Posterior vena cava (tissue), 2 donors: ENCODE measurements at places on chromosomes 1 and 21. TPM values are rescaled to one million over a fixed set of nuclear protein-coding genes. Genes with fewer than 3 reads are reported as not detected.

The ELOVL1 gene
- 64.6 TPM for total RNA-seq

The UQCRHL gene
- 0.88 TPM for total RNA-seq

The ALX3 gene
- not detected for total RNA-seq

The ADCY10 gene
- total RNA-seq, result 0.38 TPM

The IFI6 gene
- 104 TPM for total RNA-seq

The EDARADD gene
- 0.24 TPM for total RNA-seq

The LCE6A gene
- not detected for total RNA-seq

The IFI44 gene
- total RNA-seq, result 51.4 TPM

The OR2G6 gene
- not detected for total RNA-seq

The PRXL2B gene
- total RNA-seq, result 11.4 TPM

The FCRL4 gene
- not detected for total RNA-seq

The C1orf52 gene
- 17.5 TPM for total RNA-seq

The OR2L8 gene
- not detected for total RNA-seq

The DONSON gene
- total RNA-seq, result 5.1 TPM

The ST6GALNAC5 gene
- total RNA-seq, result 21.8 TPM

The AMY1B gene
- not detected for total RNA-seq

The NBL1 gene
- total RNA-seq, result 186 TPM

The BMP8B gene
- 0.24 TPM for total RNA-seq

The LYSMD1 gene
- total RNA-seq, result 6.6 TPM

The TRIM17 gene
- total RNA-seq, result 0.38 TPM

The ARTN gene
- total RNA-seq, result 4.2 TPM

The BCL10 gene
- 17.0 TPM for total RNA-seq

The G0S2 gene
- total RNA-seq, result 12.5 TPM

The SYNC gene
- 57.5 TPM for total RNA-seq

The CHI3L2 gene
- total RNA-seq, result 23.4 TPM

The NR5A2 gene
- 3.1 TPM for total RNA-seq

The C4BPA gene
- total RNA-seq, result not detected

The TFF2 gene
- not detected for total RNA-seq

The OXCT2 gene
- total RNA-seq, result 2.0 TPM

The GBP6 gene
- not detected for total RNA-seq

The TAS1R3 gene
- 0.09 TPM for total RNA-seq

The SYDE2 gene
- 11.0 TPM for total RNA-seq

The C8A gene
- total RNA-seq, result not detected

The FCGR3B gene
- 4.5 TPM for total RNA-seq
